ENCODE measurements at places on chromosomes 4 and X.

DNA sequence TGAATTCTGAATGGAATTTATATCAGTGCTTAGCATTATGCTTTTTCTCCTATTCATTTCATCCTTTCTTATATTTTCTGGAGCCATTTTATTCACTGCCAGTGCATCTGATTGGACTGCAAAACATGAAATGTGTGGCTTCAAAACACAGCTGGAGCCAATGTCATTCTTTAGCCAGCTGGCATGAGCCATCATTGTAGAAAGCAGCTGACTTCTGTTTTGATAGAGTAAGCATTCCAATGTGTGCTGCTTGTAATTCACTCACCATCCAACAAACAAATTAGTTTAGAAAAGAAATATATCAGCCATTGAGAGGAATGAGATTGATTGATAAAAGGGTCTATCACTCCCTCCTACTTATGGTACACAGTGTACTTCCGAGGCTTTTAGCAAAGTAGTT, 2616.0 kb downstream of the ARAP2 start:
- no peak for DNase-seq

- no peak for DNase-seq
Measured at GRCh38 chr4:46123913-46124755, at the start of gene GABRG1. TSS of gene GABRG1 (minus strand) at chr4:46124054. CDS start at chr4:46123913, 141 bp downstream.

GRCh38 chr4:5051278-5052203, at the start of gene STK32B:
TSS of gene STK32B (plus strand) at chr4:5051480.
- DNase-seq = no peak

DNA sequence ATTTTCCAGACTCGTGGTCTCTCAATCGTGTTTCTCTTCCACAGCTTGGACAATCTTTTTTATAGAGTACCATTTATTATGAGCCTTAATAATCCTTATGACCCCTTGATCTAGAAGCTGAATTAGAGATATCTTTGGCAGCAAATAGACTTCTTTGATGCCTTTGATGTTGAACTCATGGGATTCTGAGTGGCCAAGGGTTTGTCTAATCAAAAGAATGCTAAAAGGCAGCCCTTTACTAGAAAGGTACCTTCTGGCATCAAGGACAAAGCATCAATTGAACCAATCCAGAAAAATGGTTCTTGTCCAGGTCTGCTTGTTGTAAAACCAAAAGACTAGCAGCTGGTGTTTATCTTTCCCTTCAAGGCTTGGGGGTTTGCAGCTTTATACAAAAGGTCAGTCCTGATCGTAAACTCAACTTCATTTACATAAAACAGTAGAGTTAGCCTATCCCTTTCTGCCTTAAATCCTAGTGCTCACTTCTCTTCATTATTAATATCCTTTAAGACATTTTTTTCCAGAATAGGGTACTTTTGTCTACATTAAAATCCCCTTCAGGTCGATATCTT, 411.3 kb downstream of the FAT4 start:
- no peak for DNase-seq

DNA sequence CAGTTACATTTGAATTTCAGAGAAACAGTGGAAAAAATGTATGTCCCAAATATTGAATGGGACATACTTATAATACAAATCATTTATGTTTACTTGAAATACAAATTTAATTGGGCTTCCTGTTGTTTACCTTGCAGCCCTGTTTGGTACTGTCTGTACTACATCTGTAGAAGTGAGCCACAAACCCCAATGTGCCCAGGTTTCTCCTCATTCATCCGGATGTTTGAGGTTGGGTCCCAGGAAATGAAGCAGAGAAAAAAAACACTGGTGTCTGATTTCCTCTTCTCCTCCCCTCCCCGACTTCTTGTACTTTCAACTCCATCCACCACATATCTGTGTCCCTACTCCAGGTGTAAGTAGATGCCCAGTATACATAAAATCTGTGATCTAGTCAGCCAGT, 27.1 kb upstream of the SCRG1 start:
- DNase-seq = no peak

DNA sequence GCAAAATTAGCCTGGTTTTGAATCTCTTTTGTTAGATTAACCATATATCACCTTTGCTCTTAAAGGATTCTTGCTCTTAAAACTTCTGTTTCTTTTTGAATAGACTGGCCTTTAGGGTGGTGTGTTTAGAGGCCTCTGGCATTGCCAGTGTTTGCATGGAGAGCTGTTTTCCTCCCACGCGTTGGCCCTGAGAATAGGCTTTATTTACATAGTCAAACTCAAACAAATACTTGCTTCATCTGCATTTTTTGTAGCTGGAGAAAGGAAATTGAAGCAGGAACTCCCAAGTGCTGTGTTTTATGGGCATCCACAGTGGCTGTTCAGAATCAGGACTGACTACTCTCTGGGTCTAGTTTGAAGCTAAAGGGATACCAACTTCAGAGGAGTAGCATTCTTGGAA, 2.7 kb downstream of the SHROOM2 start:
- DNase-seq = no peak

GRCh38 chrX:149493567-149494562, 11.2 kb downstream of the IDS start:
- DNase-seq = no peak
